ENCODE measurements at places on chromosomes 7 and 10. TPM values are rescaled to one million over a fixed set of nuclear protein-coding genes. Genes with fewer than 3 reads are reported as not detected.

- no peaks in the 10 kb centered on the region for H3K4me1 ChIP-seq
- DNase-seq: no peak
- H3K27me3 ChIP-seq: no peaks in the 10 kb centered on the region
- no peaks in the 10 kb centered on the region for H3K36me3 ChIP-seq
- no peak overlapping the region for H3K27ac ChIP-seq
Measured at GRCh38 chr10:89684604-89685003, 16.8 kb upstream of the KIF20B start.

DNA sequence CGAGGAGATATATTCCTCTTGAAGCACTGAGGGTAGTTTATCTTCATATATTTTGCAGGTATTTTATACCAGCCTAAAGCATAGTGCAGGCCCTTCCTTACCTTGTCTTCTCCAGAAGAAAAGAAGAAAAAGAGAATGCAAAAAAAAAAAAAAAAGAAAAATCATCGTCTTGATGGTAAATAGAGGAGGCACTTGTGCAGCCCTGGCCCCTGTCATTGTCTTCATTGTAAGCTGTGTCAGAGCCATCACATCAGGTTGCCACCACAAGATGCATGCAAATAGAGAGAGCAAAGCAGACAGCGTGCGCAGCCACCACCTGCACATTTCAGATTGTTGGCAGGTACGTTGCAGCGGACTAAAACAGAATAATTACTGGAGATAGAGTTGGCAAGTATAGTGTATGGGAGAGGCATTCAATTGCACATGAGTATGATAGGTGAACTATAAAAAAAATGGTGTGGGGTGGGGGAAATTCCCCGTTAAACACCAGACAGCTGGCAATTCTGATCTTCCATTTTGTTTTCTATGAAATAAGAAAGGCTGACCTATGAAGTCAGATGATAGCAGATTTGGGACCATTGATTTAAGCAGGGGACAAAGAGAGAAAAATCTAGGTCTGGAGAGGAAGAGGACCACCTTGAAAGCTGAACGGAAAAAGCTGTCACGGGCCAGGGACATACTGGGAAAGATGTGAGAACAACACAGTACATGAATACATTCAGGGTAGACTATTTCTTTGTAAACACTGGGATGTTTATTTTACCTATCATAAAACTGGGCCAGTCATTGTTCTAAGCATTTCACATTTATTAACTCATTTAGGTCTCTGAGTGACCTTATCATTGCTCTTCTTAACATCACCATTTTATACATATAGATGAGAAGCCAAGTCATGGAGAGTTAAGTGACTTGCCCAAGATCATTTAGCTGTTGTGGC, 306.3 kb upstream of the SP8 start:
- no peaks in the 10 kb centered on the region for H3K4me1 ChIP-seq
- H3K4me3 ChIP-seq: no peak overlapping the region
- H3K36me3 ChIP-seq: no peaks in the 10 kb centered on the region
- no peaks in the 10 kb centered on the region for H3K27me3 ChIP-seq
- H3K27ac ChIP-seq: no peak overlapping the region

GRCh38 chr7:56110611-56111010, 4.3 kb upstream of the CHCHD2 start:
- no peak overlapping the region for H3K4me3 ChIP-seq
- H3K36me3 ChIP-seq: no peaks in the 10 kb centered on the region
- H3K27ac ChIP-seq: no peak overlapping the region
- peaks cover 11% of the 10 kb centered on the region for H3K4me1 ChIP-seq
- DNase-seq: no peak

DNA sequence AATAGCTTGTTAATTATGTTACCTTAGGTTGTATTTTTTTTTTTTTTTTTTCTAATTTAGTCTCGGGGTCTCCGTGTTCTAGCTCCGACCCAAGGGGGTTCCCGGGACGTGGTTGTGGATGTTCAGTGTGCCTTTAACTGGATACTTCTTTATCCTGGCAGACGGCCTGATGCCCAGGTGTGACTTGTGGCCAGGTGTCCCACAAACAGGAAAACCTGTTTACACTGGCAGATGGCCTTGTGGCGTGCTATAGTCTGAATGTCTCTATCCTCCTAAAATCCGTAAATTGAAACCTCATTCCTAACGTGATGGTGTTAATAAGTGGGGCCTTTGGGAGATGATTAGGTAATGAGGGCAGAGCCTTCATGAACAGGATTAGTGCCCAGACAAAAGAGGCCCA, 546.4 kb upstream of the C7orf33 start:
- H3K36me3 ChIP-seq: no peaks in the 10 kb centered on the region
- no peak overlapping the region for H3K4me3 ChIP-seq
- no peak overlapping the region for H3K27ac ChIP-seq
- no peaks in the 10 kb centered on the region for H3K27me3 ChIP-seq
- H3K4me1 ChIP-seq: no peaks in the 10 kb centered on the region
- no peak for DNase-seq

DNA sequence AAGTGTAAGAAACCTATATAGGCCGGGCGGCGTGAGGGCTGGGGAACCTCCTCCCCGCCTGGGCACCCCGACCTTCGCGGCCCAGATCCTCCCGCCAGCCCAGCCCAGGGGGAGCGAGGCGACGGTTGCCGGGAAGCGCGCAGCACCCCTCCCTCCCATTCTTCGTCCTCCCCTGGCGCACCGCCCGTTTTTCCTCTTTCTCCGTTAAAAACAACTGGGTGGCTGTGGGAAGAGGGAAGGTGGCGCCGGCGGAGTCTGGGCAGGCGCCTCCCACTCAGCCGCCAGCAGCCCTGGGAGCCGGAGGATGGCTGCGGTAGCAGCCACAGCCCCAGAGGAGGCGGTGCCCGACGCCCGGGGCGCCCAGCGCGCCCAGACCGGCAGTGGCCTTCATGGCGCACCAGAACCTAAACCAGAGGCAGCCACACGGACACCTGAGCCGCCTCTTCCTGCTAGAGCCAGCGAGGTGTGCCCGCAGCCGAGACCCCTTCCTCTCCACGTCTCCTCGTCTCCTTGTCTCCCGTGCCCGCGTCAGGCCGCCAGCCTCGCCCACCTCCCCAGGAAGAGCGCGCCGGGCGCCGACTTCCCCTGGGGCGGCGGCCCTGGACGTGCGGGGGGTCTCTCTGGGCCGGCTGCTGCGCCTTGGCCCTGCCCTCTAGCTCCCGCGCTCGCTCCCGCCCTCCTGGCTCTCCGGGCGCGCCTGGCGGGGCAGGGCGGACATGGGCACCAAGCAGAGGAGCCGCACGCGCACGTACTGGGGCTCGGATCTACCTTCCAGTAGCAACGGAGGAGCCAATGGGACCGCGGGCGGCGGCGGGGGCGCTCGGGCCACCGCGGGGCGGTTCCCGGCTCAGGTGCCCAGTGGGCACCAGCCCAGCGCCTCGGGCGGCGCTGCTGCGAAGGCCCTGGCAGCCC, 32.8 kb upstream of the SFTPD start:
- no peaks in the 10 kb centered on the region for H3K4me1 ChIP-seq
- no peak overlapping the region for H3K27ac ChIP-seq
- no peak for DNase-seq
- H3K27me3 ChIP-seq: no peaks in the 10 kb centered on the region
- H3K4me3 ChIP-seq: no peak overlapping the region

Gene SMO
- 0.33 TPM for total RNA-seq

Gene TMEM225B
- total RNA-seq: 0.70 TPM

Gene GPR141
- not detected for total RNA-seq

Gene CALHM1
- total RNA-seq: not detected

DNA sequence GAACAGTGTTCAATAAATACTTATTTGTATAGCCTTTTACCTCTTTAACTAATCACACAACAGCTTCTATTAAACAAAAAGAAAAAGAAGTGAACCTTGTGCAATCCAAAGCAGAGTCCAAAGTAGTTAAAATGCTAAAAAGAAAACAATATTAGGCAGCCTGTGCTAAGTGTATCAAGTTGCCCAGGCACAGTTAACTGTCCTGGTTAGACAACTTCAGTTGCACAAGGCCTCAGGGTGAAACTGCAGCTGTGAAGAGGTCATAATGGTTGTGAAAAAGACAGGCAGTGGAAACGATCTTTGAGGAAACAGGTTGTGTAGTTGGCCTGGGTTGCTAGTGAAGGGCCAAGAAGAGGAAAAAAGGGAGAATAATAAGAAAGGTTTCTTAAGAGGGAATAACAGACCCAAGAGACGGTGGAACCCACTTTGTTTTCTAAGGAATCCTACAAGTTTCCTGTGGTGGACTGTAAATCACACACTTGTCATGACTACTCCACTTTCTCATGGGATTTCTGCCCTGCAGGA, 6.0 kb upstream of the CROT start:
- H3K4me3 ChIP-seq: no peak overlapping the region
- H3K27me3 ChIP-seq: no peaks in the 10 kb centered on the region
- peaks cover 9% of the 10 kb centered on the region for H3K4me1 ChIP-seq
- peaks cover 3% of the 10 kb centered on the region for H3K36me3 ChIP-seq

Gene MCM10
- total RNA-seq: 73.1 TPM

Gene OPN1SW
- not detected for total RNA-seq

DNA sequence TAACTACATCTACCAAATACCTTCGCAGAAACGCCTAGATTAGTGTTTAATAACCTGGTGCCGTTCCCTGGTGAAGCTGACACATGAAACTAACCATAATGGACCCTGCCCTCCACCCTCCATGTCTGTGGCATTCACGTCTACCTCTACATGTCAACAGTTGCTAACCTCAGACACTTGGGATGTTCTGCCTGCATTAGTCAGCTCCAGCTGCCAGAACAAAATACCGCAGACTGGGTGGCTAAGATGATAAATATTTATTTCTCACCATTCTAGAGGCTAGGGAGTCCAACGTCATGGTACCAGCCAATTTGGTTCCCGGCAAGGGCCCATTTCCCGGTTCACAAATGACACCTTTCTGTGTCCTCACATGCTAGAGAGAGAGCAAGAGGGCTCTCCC, 118.5 kb upstream of the CHST15 start:
- H3K36me3 ChIP-seq: no peaks in the 10 kb centered on the region
- no peaks in the 10 kb centered on the region for H3K27me3 ChIP-seq
- H3K4me3 ChIP-seq: no peak overlapping the region
- H3K27ac ChIP-seq: no peak overlapping the region
- no peak for DNase-seq

DNA sequence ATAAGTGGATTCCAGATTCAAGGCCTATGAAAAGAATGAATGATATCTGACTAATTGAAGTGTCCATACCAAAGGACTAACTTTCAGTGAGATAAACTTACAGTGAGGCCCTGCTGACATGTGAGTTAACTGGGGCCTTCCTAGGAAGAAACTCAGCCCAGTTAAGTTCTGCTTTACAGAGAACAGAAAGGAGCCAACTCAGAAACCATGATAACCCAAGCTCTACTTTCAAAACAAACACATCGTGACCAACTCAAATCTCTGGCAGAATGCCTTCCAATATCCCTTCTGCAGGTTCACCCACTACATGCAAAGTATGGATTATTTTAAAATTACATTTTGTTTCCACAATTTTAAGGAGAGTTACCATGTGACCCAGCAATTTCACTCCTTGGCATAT, 75.8 kb upstream of the MRLN start:
- H3K27me3 ChIP-seq: no peaks in the 10 kb centered on the region
- DNase-seq: no peak
- peaks cover 11% of the 10 kb centered on the region for H3K36me3 ChIP-seq
- H3K4me3 ChIP-seq: no peak overlapping the region
- H3K4me1 ChIP-seq: no peaks in the 10 kb centered on the region

- no peaks in the 10 kb centered on the region for H3K27me3 ChIP-seq
- no peak for DNase-seq
- no peaks in the 10 kb centered on the region for H3K36me3 ChIP-seq
Measured at GRCh38 chr7:64884085-64884912, 18.8 kb upstream of the ZNF273 start.

Gene EN2
- total RNA-seq: not detected

Gene CALML3
- not detected for total RNA-seq

DNA sequence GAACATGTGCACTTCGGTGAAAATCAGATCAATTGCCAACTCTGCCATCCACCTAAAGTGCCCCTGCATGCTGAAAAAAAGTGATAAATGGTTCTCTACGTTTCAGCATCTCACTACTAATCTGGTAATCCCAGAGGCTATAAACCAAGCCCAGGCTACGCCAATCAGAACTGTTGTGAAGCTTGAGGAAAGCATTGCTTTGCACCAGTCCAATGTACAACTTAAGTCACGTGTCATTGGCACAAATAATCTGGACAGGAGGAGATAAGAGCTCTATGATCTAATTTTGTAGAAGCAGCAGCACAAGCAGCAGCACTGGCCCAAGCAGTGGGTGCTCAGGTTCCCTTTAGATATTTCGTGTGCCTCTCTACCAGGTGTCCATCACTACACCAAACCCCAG, 4.4 kb upstream of the EGR2 start:
- no peak overlapping the region for H3K4me3 ChIP-seq
- H3K36me3 ChIP-seq: no peaks in the 10 kb centered on the region
- H3K4me1 ChIP-seq: peaks cover 21% of the 10 kb centered on the region
- H3K27ac ChIP-seq: no peak overlapping the region
- DNase-seq: no peak

DNA sequence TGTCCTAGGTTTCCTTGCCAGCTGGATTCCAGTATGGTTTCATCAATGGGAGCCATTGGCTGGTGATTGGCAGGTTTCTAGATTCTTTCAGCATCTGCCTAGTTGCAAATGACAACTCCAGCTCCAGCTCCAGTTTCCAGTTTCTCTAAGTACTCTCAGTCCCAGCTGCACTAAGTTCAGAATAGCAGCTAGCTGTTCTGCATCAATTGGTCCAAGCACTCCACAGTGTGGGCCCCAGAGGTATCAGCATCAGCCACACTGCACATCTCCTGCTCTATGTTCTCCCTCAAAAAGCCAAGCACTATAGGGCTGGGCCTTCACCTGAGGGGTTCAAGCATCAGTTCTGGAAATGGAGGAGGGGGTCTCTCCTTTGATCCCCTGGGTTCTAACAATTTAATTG, 143.4 kb downstream of the VPS50 start:
- H3K27me3 ChIP-seq: no peaks in the 10 kb centered on the region
- H3K27ac ChIP-seq: no peak overlapping the region
- no peak for DNase-seq
- H3K4me3 ChIP-seq: no peak overlapping the region
- H3K36me3 ChIP-seq: no peaks in the 10 kb centered on the region
- no peaks in the 10 kb centered on the region for H3K4me1 ChIP-seq

GRCh38 chr7:93043385-93043985, 74.3 kb downstream of the SAMD9 start:
- no peak overlapping the region for H3K27ac ChIP-seq
- no peaks in the 10 kb centered on the region for H3K27me3 ChIP-seq
- H3K4me3 ChIP-seq: no peak overlapping the region
- no peak for DNase-seq
- H3K4me1 ChIP-seq: no peaks in the 10 kb centered on the region

Gene PNLIP
- total RNA-seq: not detected

GRCh38 chr10:75070961-75071428, 40.5 kb upstream of the SAMD8 start:
- no peak overlapping the region for H3K27ac ChIP-seq
- H3K4me1 ChIP-seq: no peaks in the 10 kb centered on the region
- no peaks in the 10 kb centered on the region for H3K36me3 ChIP-seq
- no peak overlapping the region for H3K4me3 ChIP-seq
- DNase-seq: no peak

- H3K4me3 ChIP-seq: no peak overlapping the region
- H3K4me1 ChIP-seq: no peaks in the 10 kb centered on the region
- no peaks in the 10 kb centered on the region for H3K36me3 ChIP-seq
- no peak overlapping the region for H3K27ac ChIP-seq
Measured at GRCh38 chr10:106169241-106169640, 995.3 kb downstream of the SORCS1 start.
